Mucosa of descending colon (tissue), 3 donors: ENCODE measurements at places on chromosomes 1 and 21. TPM values are rescaled to one million over a fixed set of nuclear protein-coding genes. Genes with fewer than 3 reads are reported as not detected.

GRCh38 chr1:58768971-58769808 lies 14.7 kb downstream of the JUN start:
- DNase-seq = peak; percentile 82

The PRDM15 gene
- total RNA-seq = 10.3 TPM

The ACTA1 gene
- total RNA-seq = 4.1 TPM

DNA sequence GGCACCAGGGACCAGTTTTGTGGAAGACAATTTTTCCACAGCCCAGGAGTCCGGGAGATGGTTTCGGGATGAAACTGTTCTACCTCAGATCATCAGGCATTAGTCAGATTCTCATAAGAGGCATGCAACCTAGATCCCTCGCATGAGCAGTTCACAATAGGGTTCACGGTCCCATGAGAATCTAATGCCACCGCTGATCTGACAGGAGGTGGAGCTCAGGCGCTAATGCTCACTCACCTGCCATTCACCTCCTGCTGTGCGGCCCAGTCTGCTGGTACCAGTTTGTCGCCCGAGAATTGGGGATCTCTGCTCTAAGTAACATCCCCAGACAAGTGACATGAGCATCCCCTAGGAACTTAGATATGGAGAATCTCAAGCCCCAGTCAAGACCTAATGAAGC lies 180.7 kb downstream of the COQ8A start:
- no peak for DNase-seq

- DNase-seq = no peak
These were observed 89.3 kb upstream of the TMPRSS2 start for GRCh38 chr21:41597227-41597626.

The ZNF593OS gene
- total RNA-seq = not detected

DNA sequence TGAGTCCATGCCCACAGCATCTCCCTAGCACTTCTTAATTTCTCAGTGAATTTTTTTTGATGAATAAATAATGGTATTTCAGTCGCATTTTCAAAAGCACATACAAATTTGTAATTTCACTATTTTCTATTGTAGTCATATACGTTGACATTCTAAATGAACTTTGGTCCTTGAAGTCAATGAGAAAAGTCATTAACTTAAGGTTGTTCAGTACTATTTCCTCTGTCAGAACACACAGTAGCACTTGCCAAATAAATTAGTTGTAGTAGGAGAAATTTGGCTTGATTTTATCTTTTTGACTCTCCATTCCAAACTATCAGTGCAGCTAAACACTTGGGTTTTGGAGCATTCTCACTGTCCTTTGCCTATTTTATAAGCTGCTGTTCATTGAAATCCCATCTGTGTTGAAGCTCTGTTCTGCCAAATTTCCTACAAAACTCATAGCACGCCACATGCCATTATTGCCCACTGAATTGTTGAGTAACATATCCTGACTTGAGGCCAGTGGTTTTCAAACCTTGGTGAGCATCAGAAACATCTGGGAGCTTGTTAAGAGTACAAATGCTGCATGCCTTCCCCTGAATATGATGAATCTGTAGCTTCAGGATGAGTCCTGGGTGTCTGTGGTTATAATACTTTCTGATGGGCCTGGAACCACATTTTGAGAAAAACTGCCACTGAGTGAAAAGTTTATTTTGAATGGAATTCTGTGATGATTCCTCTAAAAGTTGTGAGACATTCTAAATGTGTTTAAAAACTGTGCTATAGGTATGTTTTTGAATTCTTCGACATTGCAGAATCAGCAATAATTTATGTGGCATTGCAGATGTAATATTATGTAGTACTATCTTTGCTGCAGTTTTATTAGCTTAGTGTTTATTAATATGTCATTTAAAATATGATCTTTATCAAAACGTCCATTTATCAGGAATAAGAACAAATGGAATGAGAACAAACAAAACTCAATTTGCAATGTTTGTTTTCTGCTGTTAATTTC lies 78.9 kb downstream of the DNM3 start:
- no peak for DNase-seq

The SLFNL1 gene
- 0.29 TPM for total RNA-seq

GRCh38 chr21:43331111-43331961 lies 95.6 kb downstream of the SIK1 start:
- DNase-seq = no peak

The INAVA gene
- total RNA-seq = 171 TPM

The KCNT2 gene
- 0.49 TPM for total RNA-seq

GRCh38 chr1:231041719-231042261 lies 1.7 kb upstream of the FAM89A start:
- no peak for DNase-seq

GRCh38 chr21:33238146-33238545 lies 8.4 kb downstream of the IFNAR2 start:
- DNase-seq = no peak

- DNase-seq = no peak
These were observed 35.6 kb upstream of the MGST3 start for GRCh38 chr1:165595246-165595938.

DNA sequence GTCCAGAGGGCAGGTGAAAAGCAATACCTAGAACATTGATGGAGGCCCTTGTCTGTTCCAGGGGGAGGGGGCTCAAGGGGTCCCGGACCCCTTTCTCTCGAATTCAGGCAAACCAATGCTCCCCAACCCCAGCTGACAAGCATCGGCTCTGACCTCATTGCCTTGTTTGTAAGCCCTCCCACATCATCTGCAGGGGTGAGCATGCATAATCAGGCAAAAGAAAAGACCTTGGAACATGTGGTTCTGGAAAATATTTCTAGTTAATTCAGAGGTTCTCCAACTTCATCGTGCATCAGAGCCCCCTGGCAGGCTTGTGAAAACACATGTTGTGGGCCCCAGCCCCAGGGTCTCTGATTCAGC lies 231.3 kb downstream of the TOMM20 start:
- no peak for DNase-seq

The BTBD8 gene
- 7.1 TPM for total RNA-seq

- DNase-seq = no peak
These were observed 128.2 kb downstream of the KCNN3 start for GRCh38 chr1:154741741-154742495.

GRCh38 chr1:151716771-151717631 lies at the start of gene CELF3:
Gene CELF3 (minus strand): TSS chr1:151716803. CDS start chr1:151716020, 783 bp downstream.
- DNase-seq = no peak

DNA sequence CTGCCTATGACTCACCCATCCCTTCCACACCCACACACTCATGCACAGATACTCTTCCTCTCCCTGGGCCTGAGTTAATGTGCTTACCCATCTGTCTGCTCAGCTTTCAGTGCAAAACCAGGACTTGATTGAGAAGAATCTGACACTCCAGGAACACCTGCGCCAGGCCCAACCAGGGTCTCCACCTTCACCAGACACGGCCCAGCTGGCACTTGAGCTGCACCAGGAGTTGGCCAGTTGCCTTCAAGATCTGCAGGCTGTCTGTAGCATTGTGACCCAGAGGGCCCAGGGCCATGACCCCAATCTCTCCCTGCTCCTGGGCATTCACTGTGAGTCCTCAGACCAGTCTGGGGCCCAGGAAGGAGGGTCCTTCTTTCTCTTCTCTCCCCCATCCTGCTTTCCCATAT lies 3.5 kb upstream of the SH3BGRL3 start:
- peak; percentile 62 for DNase-seq

The UCK2 gene
- total RNA-seq = 86.5 TPM

DNA sequence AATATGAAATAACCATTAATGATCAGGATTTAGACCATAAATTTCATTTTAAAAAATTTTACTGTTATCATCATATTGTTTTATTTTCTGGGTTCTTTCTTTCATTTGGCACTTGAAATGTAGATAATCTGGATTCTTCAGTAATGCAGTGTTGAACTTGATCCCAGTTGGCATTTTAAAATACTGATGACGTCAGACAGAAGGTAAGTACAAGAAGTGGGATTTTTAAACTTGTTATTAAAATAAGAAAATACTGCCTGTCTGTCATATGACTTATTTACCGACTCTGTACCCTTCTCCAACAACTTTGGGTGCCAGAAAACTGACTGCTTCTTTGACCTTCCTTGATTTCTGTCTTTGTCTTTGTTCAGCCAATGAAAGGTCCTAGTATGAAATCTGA lies 415.1 kb upstream of the NEGR1 start:
- no peak for DNase-seq

GRCh38 chr1:99456536-99456935 lies 189.4 kb upstream of the PALMD start:
- no peak for DNase-seq

The AMY1B gene
- not detected for total RNA-seq
